Stimulated activated CD4-positive, alpha-beta T cell treated with anti-CD3 and anti-CD28 coated beads, Interleukin-1b, Interleukin-23, amount 100 ng/mL, for 48 hours (primary cell): ENCODE measurements at places on chromosomes 7 and 10.

DNA sequence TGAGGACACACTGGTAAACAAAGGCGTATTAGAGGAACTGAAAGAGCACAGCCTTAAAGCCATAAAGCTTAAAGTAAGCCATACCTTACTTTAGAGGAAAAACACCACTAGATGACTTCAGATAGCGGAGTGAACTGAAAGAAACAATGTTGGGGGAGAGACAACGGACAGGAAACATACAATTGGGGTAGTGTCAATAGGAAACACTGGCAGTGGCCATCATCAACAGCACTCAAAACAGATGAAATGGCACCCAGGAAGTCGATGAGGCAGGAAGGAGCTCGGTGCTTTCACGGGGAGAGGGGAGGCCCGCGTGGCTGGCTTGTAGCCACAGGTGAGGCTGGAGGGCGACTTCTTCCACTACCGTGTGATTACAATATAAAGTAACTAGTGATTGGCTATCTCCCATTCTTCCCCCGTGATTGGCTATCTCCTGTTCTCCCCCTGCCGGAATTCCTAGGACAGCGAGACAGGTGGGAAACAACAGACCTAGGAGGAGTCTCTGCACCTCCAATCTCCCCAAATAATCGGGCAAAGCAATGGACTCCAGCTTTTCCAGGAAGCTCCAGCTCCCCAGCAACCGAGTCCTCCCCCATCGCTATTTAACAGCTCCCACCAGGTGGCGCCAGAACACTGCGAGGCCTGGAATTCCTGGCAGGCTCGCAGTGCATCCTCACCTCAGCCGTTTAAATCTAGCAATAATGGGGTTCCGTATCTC, 2.4 kb upstream of the TAS2R38 start:
- peak; percentile 67 for DNase-seq

DNA sequence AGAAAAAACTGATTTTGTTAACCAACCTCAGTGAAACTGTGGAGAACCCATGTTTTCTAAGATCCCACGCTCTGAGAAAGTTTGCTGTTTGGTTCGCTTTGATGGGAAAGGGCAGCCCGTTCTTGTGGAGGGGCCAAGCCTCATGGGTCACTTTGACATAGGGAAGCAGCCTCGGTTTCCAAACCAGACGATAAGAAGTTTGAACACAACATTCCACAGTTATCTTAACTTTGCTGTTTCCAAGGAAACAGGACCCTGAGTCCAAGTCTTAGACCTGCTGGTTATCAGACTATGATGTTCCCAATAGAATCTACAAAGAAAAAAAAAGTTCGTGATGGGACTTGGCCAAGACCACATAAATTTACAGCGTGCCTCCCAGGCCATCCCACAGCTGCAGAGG, 182.3 kb downstream of the NRP1 start:
- no peak for DNase-seq

DNA sequence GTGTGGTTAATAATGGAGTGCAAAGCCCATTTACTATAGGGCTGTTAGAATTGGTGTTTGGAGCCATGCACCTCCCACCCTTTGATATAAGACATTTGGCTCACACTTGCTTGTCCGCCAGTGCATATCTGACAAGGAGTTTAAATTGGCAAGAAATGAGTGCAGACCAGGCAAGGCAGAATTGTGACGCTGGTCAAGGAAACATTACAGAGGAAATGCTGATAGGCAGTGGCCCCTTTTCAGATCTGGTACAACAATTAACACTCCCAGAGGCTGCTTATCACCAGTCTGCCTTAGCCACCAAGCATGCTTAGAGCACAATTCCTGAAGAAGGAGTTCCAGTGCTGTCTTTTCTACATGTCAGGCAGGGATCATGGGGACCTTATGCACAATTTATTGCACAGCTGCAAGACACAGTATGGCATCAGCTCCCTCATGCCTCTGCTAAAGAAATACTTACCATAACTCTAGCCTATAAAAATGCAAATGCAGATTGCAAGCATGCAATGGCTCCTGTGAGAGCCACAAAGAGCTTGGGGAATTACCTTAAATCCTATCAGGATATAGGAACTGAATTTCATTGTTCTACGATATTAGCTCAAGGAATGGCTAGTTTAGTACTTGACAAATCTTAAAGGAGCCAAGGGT, 35.2 kb downstream of the OR13A1 start:
- DNase-seq = no peak

GRCh38 chr7:74262639-74263398, 8.6 kb upstream of the RFC2 start:
- DNase-seq = no peak

GRCh38 chr7:40584667-40585433, 450.0 kb downstream of the SUGCT start:
- no peak for DNase-seq

GRCh38 chr7:44105832-44106231, 1.7 kb downstream of the AEBP1 start:
- DNase-seq = no peak

DNA sequence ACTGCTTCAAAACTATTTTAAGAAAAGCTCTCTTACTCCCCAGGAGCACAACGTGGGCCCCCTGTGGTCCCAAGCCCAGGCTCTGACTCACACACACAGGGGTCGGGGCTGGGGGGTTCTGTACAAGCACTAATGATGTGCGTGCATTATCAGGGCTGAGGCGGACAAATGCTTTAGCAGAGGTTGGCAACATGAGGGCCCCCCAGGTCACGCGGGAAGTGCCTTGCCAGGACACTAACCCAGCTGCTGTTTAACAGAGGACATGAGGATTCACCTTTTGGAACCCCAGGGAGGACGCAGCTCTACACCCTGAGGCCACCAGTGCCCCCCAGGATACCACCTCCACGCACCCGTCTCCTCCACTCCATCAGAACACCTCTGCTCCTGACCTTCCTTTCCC, 342.8 kb downstream of the DNAJB6 start:
- no peak for DNase-seq

- peak; percentile 8 for DNase-seq
Measured at GRCh38 chr7:50863053-50863452, 80.4 kb upstream of the GRB10 start.
